ENCODE measurements at places on chromosomes 7 and 10. TPM values are rescaled to one million over a fixed set of nuclear protein-coding genes. Genes with fewer than 3 reads are reported as not detected.

The CYP3A5 gene
- total RNA-seq = not detected

The KCNH2 gene
- total RNA-seq = 0.79 TPM

The SPDYE16 gene
- total RNA-seq = not detected

The SPDYE18 gene
- 0.20 TPM for total RNA-seq

The OR2A7 gene
- total RNA-seq = 0.07 TPM
